Cardiac atrium fibroblast (primary cell): ENCODE measurements at places on chromosomes 7 and 10. TPM values are rescaled to one million over a fixed set of nuclear protein-coding genes. Genes with fewer than 3 reads are reported as not detected.

FGFR2 gene
- total RNA-seq, result 0.16 TPM in 1 of 2 replicates, not detected in the other

GLCCI1 gene
- total RNA-seq, result 0.81 and 1.4 TPM in 2 replicates

RELN gene
- total RNA-seq, result under 0.01 and 0.18 TPM in 2 replicates

TSPAN15 gene
- 6.0 and 7.4 TPM in 2 replicates for total RNA-seq

TMEM139 gene
- total RNA-seq, result not detected in 2 replicates

MMRN2 gene
- total RNA-seq, result 6.1 and 6.8 TPM in 2 replicates

CH25H gene
- total RNA-seq, result 2.8 TPM in 1 of 2 replicates, not detected in the other

CADPS2 gene
- 10.5 and 13.0 TPM in 2 replicates for total RNA-seq

PILRA gene
- total RNA-seq, result 0.32 and 1.1 TPM in 2 replicates

ATOH7 gene
- total RNA-seq, result not detected in 2 replicates

ZPBP gene
- total RNA-seq, result not detected in 2 replicates

TFPI2 gene
- 814 and 1,067 TPM in 2 replicates for total RNA-seq

ZNF853 gene
- total RNA-seq, result 0.16 and 1.1 TPM in 2 replicates

CYP3A5 gene
- not detected in 2 replicates for total RNA-seq

HECTD2 gene
- 3.8 and 5.2 TPM in 2 replicates for total RNA-seq

CTNNA3 gene
- total RNA-seq, result not detected in 2 replicates

ADGRA1 gene
- total RNA-seq, result not detected in 2 replicates
